ENCODE measurements at places on chromosomes 3 and 15. TPM values are rescaled to one million over a fixed set of nuclear protein-coding genes. Genes with fewer than 3 reads are reported as not detected.

DNA sequence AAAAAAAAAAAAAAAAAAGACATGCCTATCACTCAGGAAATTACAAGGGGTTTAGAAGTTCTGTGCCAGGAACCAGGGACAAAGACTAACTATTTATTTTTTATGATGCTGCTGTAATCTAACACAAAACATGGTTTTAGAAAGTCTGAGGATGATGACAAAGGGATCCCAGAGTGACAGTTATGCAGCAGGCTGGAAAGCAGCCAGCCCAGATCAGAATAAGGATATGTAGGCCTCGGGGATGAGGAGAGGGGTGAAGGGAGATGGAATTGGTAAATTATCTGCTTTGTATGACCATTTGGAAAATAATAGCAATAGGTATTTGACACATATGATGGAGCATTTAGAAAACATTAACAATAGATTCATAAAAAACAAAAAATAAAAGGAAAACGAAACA lies 34.1 kb upstream of the NMD3 start:
- DNase-seq = no peak

- no peak for DNase-seq
Measured at GRCh38 chr3:87076946-87077345, 86.0 kb upstream of the VGLL3 start.

DNA sequence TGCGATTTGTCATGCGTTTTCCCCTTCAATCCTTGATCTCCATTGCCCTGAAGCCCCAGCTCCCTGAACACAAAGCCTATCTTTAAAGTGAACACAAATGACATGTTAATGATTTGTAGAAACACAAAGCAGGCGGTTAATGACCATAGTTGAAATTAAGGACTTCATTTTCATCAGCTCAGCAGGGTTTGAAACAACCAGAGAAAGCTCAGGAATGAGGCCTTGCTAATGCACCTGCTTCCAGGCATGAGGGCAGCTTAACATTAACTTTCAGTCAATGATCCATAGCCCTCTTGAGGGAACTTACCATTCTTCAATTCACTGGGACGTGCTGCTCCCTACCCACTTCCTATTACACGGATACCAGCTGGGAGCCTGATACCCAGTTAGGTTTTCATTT lies 427.2 kb upstream of the CBLB start:
- DNase-seq = no peak

DNA sequence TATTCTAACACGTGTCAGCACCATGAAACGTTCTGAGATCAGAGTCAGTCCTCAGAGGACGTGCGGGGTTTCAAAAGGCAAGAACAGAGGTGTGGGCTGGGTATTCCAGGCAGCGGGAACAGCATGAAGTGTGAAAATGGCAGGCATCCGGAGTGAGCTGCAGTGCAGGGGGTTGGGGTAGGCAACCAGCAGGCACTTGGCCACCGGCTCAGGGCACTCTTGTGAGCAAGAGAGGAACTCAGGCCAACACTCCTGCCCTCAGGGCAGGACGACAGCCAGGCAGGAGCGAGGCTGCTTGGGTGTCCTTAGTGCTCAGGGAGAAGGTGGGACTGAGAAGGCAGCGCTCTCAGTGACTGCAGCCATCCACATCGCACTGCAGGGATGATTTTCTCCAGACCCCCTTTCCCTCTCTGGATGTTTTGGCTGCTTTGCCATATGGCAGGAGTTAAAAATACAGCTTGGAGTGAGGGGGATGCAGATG lies 151.1 kb downstream of the NUP210 start:
- DNase-seq = no peak

DNA sequence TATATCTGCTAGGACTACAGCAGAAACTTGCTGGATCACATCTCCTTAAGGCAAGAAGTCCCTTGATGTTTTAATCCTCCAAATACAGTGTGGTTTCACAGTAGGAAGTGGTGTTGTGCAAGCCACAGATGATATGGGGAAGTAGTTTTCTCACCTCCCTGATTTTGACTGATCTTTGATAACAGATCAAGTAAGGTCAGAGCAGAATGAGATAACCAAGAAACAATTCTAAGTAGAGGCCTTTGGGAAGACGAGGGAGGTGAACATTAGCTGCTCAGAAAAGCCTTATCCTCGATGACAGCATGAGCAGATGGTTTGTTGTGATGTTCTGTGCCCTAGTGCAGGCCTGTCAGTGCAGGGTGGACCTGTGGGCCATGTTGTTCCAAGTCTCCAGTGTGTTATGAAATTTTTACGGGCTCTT lies 61.3 kb downstream of the RIOX2 start:
- DNase-seq = no peak

DNA sequence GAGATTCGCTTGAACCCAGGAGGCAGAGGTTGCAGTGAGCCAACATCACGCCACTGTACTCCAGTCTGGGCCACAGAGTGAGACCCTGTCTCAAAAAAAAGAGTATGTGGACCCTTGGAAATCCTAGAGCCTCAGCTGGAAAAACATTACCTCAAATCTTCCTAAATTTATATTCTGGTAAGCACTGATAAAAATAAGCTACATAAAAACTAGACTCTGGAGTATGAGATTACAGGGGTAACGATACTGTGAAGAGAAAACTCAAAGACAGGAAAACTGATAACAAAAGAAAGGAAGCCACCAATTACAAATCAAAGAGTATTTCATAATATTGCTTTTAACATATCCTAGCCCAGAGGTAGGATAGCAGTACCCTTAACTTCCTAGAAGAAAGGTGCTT lies 30.3 kb downstream of the SETD2 start:
- DNase-seq = no peak

GRCh38 chr15:33135355-33135781 lies 59.1 kb downstream of the FMN1 start:
- no peak for DNase-seq

GRCh38 chr3:120440001-120440703 lies 10.6 kb downstream of the FSTL1 start:
- DNase-seq = no peak

- DNase-seq = peak; percentile 50
Measured at GRCh38 chr3:125212509-125213363, at the start of gene SLC12A8. SLC12A8 (minus strand) TSS chr3:125212748; CDS start chr3:125211349, 1,399 bp downstream.

DNA sequence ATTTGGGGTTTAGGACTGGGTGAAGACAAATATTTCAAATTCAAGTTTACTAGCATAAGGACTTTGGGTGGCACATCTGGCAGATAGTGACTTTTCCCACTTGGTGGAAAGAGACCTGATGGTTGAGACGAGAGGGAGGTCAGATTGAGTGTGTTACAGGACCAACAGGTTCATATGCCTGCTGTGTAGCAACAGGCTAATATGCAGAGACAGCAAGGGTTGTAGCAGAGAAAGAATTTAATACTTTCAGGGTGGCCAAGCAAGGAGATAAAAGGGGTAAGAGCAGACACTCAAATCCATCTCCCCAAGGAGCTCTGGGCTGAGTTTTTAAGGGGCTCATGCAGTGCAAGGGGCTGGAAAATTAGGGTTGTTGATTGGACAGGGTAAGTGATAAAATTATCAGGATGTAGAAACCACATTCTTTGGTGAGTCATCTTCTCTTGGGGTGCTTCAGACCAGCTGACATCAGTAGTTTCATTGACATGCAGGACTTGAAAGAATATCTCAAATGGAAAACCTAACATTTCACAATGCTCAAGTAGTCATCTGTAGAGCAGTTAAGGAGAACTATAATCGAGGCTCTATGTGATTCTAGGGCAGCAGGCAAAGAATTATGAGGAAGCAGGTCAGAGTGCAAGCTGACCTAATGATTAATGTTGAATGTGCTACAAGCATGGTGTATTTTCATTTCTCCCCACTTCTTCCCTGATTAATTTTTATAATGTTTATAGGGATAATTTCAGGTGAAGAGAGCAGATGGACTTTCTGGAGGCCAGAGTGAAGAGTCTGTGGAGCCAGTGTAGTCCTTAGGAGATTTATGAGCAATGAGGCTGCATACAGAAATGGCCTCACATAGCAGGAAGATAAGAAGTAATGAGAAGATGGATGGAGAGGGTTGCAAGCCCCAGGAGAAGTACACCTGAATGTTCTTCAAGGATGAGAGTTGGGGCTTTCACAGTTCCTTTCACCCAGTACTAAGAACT lies 13.7 kb downstream of the FOXB1 start:
- no peak for DNase-seq

GRCh38 chr3:15611018-15611417 lies 9.5 kb downstream of the BTD start:
- DNase-seq = peak; percentile 36

GRCh38 chr3:146203776-146204175 lies 42.8 kb upstream of the PLOD2 start:
- no peak for DNase-seq

GRCh38 chr3:187741403-187742350 lies 3.6 kb downstream of the BCL6 start:
- peak; percentile 70 for DNase-seq

GRCh38 chr3:53142986-53143385 lies 12.8 kb upstream of the RFT1 start:
- no peak for DNase-seq

DNA sequence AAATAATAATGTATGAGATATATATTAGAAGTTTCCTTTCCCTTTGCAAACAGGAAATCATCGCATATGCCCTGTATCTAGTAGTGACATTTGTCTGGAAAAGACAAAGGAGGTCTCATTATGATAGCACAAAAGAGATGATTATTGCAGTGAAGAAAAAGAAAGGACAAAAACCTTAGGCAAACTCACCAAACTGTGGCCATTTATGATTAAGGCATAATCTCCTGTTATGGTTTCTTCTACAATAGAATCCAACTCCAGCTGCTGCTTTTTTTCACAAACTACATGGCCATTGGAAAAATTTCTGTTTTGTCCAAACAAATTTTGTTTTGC lies 218.2 kb downstream of the ATP8B4 start:
- DNase-seq = no peak

- DNase-seq = peak; percentile 60
Measured at GRCh38 chr15:101615414-101615985, 36.7 kb downstream of the TM2D3 start.

GRCh38 chr3:177320765-177321247 lies 123.5 kb upstream of the TBL1XR1 start:
- DNase-seq = no peak

- DNase-seq = no peak
Measured at GRCh38 chr3:138675393-138675792, 66.8 kb downstream of the FAIM start.

- no peak for DNase-seq
Measured at GRCh38 chr3:135135445-135135844, 340.4 kb downstream of the EPHB1 start.

DNA sequence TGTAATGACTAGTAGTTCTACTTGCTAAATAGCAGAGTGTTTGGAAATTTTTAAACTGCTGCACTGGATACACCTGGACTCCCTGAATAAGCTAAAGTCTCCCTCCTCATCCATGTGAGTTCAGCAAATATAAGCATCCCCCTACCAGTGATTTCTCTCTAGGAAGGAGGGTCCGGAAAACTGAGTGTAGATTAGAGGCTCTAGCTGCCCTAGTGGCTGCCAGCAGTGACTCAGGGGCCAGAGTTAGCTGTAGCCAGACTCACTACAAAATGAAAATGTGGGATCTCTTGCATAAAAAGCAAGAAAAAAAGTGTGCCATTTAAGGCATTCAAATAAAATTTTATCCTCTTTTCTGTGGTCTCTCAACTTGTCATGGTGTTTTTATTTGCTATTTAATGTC lies 485.0 kb upstream of the ATP11B start:
- DNase-seq = no peak

CELF6 gene
- 7.9 TPM for total RNA-seq

HYAL1 gene
- 13.0 TPM for total RNA-seq

RARRES1 gene
- 3.0 TPM for total RNA-seq

RPL4 gene
- 789 TPM for total RNA-seq

CCRL2 gene
- total RNA-seq = not detected

EXD1 gene
- total RNA-seq = not detected

CDC25A gene
- total RNA-seq = not detected

MYEF2 gene
- 16.6 TPM for total RNA-seq

HTR3E gene
- not detected for total RNA-seq

MFAP1 gene
- total RNA-seq = 9.9 TPM
